Activated T-cell treated with anti-CD3 and anti-CD28 coated beads, Interleukin-2, amount 50 U/mL, for 24 hours (primary cell): ENCODE measurements at places on chromosomes 16 and 17.
A peak's percentile ranks its signal among the peaks of the same experiment; 100 is the strongest.

GRCh38 chr17:13957636-13958035, 111.7 kb upstream of the COX10 start:
- no peak overlapping the region for H3K4me3 ChIP-seq
- no peaks in the 10 kb centered on the region for H3K27me3 ChIP-seq
- no peak overlapping the region for H3K27ac ChIP-seq
- DNase-seq: no peak

- H3K36me3 ChIP-seq: peaks cover 18% of the 10 kb centered on the region
- H3K27ac ChIP-seq: no peak overlapping the region
- no peaks in the 10 kb centered on the region for H3K27me3 ChIP-seq
- no peak overlapping the region for H3K4me3 ChIP-seq
Observed at GRCh38 chr16:78916928-78917545, 683.5 kb downstream of the MAF start.

- H3K27me3 ChIP-seq: peaks cover 55% of the 10 kb centered on the region
- H3K36me3 ChIP-seq: no peaks in the 10 kb centered on the region
- no peaks in the 10 kb centered on the region for H3K4me1 ChIP-seq
- H3K27ac ChIP-seq: no peak overlapping the region
- DNase-seq: no peak
Observed at GRCh38 chr16:25855063-25855462, 163.3 kb downstream of the HS3ST4 start.

GRCh38 chr17:81117672-81118198, 47.6 kb upstream of the PVALEF start:
- H3K27ac ChIP-seq: no peak overlapping the region
- no peaks in the 10 kb centered on the region for H3K27me3 ChIP-seq
- no peak for DNase-seq
- no peak overlapping the region for H3K4me3 ChIP-seq

DNA sequence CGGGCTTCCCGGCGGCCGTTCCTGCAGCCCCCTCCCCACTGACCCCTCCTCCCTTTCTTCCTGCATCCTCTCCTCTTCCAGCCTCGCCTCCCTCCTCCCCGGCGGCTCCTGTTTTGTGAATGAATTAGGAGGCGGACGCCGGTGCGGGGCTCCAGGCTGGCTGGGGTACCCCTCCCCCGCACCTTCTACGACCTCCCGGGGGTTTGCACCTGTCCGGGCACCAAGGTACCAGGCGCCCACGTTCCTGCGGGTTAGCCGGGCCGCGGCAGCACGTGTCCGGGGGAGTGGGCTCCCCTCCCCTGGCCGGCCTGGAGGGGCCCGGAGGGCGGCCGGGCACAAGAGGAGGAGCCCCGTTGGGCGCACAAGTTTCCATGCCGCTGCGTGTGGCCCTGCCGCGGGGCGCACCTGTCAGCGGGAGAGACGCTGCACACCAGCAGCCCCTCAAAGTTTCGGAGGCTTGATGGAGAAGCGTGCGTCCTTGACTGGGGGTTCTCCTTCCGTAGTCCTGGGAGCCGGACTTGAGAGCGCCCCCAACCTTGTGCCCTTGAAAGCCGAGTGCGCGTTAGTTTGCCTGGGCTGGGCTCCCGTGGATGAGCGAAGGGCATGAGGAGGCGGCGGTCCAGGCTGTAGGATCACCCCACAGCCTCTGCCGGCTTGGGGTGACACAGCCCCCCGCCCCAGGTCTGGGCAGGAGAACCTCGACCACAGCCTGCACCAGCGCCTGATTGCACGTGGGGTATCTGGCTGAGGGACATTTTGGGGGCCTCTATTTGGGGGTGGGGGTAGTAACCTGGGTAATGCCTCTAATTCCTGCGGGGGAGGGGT, 1.2 kb downstream of the HAS3 start:
- peaks cover 21% of the 10 kb centered on the region for H3K4me1 ChIP-seq
- H3K27ac ChIP-seq: no peak overlapping the region
- peaks cover 49% of the 10 kb centered on the region for H3K27me3 ChIP-seq

DNA sequence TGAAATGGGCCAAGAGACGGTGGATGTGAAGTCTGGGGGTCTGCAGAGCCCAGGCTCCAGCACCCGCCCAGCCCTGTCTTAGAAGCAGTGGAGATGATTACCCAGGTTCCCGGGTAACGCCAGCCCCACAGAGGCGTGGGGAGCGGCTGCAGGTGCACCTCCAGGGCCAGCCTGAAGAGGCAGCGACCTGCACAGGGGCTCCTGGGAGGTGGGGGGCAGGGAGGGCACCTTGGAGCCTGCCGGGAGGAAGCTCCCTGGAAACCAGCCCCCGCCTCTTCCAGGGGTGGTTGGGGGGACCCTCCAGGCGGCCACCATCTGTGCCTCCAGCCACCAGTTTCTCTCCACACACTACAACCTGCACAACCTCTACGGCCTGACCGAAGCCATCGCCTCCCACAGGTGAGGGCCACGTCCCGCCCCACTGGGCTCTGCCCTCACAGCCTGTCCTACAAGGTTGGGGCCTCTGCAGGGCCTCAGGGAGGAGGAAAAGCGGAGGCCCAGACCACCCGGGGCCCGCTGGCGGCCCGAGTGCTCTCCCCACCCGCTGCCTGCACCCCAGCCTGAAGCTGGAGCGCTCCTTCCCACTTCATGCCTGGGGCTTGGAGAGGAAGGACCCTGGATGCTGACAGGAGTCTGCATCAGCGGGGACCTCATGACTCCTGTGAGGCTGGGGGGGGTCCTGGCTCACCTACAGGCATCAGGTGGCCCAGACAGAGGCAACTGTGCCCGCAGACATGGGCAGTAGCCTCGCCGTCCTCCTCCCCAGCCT, 10.5 kb downstream of the GAA start:
- no peaks in the 10 kb centered on the region for H3K4me1 ChIP-seq
- no peak overlapping the region for H3K27ac ChIP-seq
- peak; percentile 16 for DNase-seq
- no peaks in the 10 kb centered on the region for H3K36me3 ChIP-seq

DNA sequence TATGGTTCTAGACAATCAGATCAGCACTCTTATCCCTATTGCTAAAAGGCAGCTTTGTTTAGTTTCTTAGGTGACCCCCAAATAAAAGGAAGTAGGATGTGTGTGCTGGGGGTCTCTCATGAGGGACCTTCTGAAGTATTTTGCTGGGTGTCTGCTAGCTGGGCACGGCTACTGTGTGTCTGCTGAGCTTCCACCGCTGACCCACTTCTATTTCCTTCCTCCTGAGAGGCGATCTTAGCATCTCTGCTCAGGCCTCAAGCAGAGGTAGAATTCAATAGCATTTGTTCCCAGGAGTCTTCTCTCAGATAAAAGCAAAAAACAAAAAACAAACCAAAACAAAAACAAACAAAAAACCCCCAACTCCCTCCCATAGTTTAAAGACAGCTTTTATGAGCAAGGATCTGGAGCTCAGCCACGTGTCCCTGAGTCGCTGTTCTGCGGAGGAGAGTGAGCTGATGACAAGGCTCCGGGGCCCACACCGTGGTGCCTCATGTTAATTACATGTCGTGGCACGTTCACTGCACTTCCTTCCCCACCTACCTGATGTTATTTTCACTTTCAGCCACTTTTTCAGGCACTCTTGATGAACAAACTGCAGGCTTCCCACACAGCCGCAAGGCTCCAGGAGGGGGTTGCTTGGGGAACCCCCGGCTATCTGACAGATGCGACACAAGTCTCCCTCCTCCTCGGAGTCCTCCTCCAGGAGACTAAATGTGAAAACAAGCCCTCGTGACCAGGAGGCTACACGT, 83.5 kb downstream of the MARCHF10 start:
- peaks cover 72% of the 10 kb centered on the region for H3K27me3 ChIP-seq
- DNase-seq: peak; percentile 83
- no peaks in the 10 kb centered on the region for H3K36me3 ChIP-seq
- H3K4me3 ChIP-seq: no peak overlapping the region
- H3K27ac ChIP-seq: peak overlapping the region; percentile 65
- H3K4me1 ChIP-seq: peaks cover 33% of the 10 kb centered on the region

DNA sequence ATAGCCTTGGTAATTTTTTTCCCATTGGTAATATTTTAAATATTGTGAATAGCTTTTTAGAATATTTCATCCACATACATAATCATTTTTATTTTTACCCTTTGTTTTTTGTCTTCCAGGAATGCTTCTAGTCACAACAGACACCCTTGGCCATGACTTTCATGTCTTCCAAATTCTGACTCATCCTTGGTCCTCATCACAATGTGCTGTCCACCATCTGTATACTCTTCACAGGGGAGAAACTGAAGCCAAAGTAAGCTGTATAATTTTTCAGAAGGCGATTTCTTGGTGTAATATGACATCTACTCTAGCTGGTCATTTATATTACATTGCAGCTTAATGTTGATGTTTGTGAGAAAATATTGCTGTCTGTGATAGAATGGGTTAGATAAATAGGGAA, 269.4 kb downstream of the BCAS3 start:
- no peaks in the 10 kb centered on the region for H3K27me3 ChIP-seq
- H3K4me3 ChIP-seq: no peak overlapping the region
- peaks cover 2% of the 10 kb centered on the region for H3K36me3 ChIP-seq
- no peaks in the 10 kb centered on the region for H3K4me1 ChIP-seq

GRCh38 chr17:78344666-78345065, 15.2 kb downstream of the SOCS3 start:
- peaks cover 76% of the 10 kb centered on the region for H3K4me1 ChIP-seq
- H3K27ac ChIP-seq: peak overlapping the region; percentile 48
- H3K27me3 ChIP-seq: no peaks in the 10 kb centered on the region
- DNase-seq: no peak

- H3K27ac ChIP-seq: no peak overlapping the region
- H3K36me3 ChIP-seq: no peaks in the 10 kb centered on the region
- H3K4me3 ChIP-seq: peak overlapping the region; percentile 33
- peaks cover 91% of the 10 kb centered on the region for H3K27me3 ChIP-seq
- peaks cover 29% of the 10 kb centered on the region for H3K4me1 ChIP-seq
Observed at GRCh38 chr17:37741341-37742115, 3.3 kb downstream of the HNF1B start.

DNA sequence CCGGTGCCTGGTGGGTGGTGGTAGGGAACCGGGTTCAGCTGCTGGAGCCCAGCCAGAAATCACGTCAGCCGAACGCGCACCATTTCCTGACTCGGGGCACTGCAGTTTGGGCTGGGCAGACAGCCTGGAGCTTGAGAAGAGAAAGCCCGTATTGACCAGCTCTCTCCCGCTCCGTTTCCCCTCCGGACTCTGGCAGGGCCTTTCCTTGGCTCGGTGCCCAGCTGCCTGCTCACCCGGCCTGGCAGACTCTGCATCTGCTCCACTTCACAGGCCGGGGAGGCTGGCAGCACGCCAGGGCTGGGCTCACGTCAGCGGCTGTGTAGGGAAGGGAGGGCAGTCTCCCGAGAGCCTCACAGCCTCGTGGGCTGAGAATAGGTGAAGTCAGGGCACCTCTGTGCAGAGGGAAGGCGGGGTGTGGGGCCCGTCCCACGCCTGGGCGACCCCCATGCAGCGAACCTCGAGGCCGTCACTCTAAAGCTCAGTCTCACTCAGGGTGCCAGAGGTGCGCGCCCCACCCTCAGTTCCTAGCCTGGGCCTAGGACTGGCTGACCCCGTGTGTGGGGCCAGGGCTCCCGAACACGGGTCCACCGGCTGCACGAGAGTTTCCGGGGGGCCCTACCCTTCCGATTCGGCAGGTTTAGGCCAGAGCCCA, 59.1 kb downstream of the OR1D5 start:
- peak overlapping the region; percentile 49 for H3K4me3 ChIP-seq
- H3K4me1 ChIP-seq: peaks cover 27% of the 10 kb centered on the region
- H3K27me3 ChIP-seq: no peaks in the 10 kb centered on the region
- no peak overlapping the region for H3K27ac ChIP-seq
- DNase-seq: peak; percentile 75
- H3K36me3 ChIP-seq: peaks cover 9% of the 10 kb centered on the region

GRCh38 chr17:48523010-48523409, 7.8 kb downstream of the HOXB1 start:
- H3K4me1 ChIP-seq: peaks cover 5% of the 10 kb centered on the region
- DNase-seq: no peak
- H3K27me3 ChIP-seq: peaks cover 68% of the 10 kb centered on the region
- no peak overlapping the region for H3K27ac ChIP-seq

DNA sequence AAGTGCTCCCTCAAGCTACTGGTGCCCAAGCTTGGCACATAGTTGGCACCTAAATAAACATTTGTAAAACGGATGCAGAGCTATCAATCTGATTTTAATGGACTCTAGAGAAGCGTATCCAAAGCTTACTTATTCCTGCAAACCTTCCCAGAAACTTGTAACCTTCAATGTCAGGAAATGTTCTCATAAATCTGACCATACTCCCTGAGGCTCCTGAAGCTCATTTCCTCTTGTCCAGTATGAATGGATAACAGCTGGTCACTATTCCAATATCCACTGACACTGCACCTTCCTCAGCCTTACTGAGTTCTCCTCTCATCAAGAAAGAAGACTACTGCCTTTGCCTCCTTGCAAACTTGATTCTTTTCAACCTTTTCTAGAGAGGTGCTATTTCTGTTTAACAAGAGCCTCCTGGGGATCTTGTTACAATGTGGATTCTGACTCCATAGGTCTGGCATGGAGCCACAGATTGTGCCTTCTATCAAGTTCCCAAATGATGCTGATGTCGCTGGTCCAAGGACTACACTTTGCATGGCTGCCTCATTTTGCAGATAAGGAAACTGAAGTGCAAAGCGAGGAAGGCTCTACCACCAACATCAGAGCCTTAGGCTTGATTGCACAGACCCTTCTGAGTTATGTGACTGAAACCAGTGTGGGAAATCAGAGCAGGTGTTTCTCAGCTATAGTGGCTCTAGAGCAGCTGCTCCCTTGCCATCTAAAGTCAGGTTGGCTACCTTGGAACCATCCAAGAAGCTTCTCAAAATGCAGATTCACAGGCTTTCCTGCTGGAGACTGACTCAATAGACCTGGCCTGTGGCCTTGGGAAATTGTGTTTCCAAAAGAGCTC, 377.8 kb downstream of the SOX9 start:
- H3K4me3 ChIP-seq: no peak overlapping the region
- no peak overlapping the region for H3K27ac ChIP-seq
- no peaks in the 10 kb centered on the region for H3K4me1 ChIP-seq
- no peaks in the 10 kb centered on the region for H3K36me3 ChIP-seq
- peaks cover 18% of the 10 kb centered on the region for H3K27me3 ChIP-seq

DNA sequence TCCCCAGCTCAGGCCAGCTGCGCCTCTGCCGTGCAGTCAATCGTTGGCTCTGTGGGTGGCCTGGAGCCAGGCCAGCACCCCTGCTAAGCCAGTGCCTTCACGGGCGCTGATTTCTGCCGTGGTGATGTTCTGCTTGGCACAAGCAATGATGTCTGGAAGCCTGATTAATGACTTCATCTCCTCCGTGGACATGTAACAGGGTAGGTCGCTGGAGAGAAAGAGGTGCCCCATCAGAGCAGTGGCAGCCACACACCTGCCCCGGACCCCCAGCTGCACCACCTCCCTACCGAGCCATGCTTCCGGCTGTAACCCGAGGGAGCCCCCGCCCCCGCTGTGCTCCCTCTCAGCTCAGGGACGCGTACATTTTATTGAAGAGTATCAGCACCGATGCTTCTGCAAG, 1.9 kb downstream of the ARL16 start:
- DNase-seq: no peak
- peaks cover 60% of the 10 kb centered on the region for H3K36me3 ChIP-seq
- H3K4me1 ChIP-seq: peaks cover 39% of the 10 kb centered on the region
- H3K27ac ChIP-seq: peak overlapping the region; percentile 40
- H3K4me3 ChIP-seq: peak overlapping the region; percentile 33

DNA sequence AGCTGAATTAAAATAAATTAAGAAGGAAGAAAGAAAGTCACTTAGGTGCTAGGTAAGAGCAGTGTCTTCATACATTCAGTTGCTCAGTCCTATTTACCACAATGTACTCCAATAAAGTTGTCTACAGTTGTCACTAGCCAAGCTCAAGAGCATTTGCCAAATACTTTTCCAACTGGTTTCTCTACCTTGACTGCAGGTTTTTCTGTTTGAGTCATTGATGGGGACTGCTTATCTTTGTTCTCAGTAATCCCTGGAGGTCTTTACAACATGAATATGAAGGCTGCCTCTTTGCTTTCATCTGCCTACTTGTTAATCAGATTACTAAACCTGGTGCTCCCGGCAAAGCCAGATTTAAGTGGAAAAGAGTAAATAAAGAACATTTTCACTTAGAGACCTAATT, 64.6 kb upstream of the CLEC18B start:
- H3K4me3 ChIP-seq: no peak overlapping the region
- no peak for DNase-seq
- H3K27ac ChIP-seq: no peak overlapping the region
- peaks cover 15% of the 10 kb centered on the region for H3K4me1 ChIP-seq
- H3K27me3 ChIP-seq: no peaks in the 10 kb centered on the region
